ENCODE measurements at places on chromosomes 7 and 10. TPM values are rescaled to one million over a fixed set of nuclear protein-coding genes. Genes with fewer than 3 reads are reported as not detected.

- DNase-seq = no peak
- no peaks in the 10 kb centered on the region for H3K27me3 ChIP-seq
- peak overlapping the region; percentile 35 for H3K4me3 ChIP-seq
- peaks cover 18% of the 10 kb centered on the region for H3K4me1 ChIP-seq
Measured at GRCh38 chr10:11005725-11006427, 11.8 kb upstream of the CELF2 start.

The ELN gene
- total RNA-seq = 142 TPM

The CHAT gene
- total RNA-seq = not detected

The TEX36 gene
- total RNA-seq = not detected

The HHEX gene
- 3.6 TPM for total RNA-seq

GRCh38 chr10:95474228-95475002, 86.8 kb downstream of the SORBS1 start:
- DNase-seq = peak; percentile 65
- H3K4me3 ChIP-seq = no peak overlapping the region
- H3K27ac ChIP-seq = peak overlapping the region; percentile 60
- peaks cover 45% of the 10 kb centered on the region for H3K4me1 ChIP-seq
- no peaks in the 10 kb centered on the region for H3K27me3 ChIP-seq
- H3K36me3 ChIP-seq = no peaks in the 10 kb centered on the region

DNA sequence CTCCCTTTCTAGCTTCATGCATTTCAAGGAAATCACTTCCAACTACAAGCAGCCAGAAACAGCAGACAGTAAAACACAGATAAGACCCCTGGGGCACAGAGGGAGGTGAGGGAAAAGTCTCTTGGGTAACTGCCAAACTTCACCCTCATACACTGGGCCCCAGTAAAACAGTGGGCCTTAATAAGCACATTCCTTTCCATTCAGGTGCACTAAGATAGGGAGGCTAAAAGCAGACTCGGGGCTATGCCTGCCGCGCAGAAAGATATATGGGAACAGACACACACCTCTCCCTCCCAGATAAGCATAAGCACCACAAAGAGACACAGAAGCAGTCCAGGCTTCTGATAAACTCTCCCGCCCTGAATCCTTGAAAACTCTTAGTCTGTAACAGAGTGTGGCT, 117.0 kb downstream of the TYW1B start:
- H3K4me3 ChIP-seq = no peak overlapping the region
- H3K36me3 ChIP-seq = no peaks in the 10 kb centered on the region
- no peaks in the 10 kb centered on the region for H3K27me3 ChIP-seq

The MAP3K8 gene
- total RNA-seq = 4.1 TPM

- H3K4me1 ChIP-seq = peaks cover 33% of the 10 kb centered on the region
- H3K36me3 ChIP-seq = no peaks in the 10 kb centered on the region
Measured at GRCh38 chr10:119207713-119208552, 562 bp downstream of the GRK5 start.

DNA sequence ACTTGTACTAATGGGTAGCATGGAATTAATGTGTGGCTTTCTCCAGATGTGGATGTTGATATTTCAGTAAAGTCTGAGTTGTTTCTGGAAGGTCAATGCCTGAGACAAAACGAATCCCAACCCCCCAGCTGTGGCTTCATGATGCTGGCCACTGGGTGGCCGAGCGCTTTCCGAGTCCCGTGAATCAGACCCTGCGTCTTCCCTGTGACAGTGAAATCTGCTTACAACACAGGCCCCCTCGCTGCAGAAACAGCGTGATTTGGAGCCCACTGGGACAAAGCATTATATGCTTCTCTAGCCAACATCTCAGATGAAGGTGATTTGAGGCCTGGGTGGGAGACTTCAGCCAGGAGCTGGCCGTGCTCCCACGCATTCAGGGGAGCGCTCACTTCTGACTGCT, 124.7 kb downstream of the WDR37 start:
- H3K4me1 ChIP-seq = no peaks in the 10 kb centered on the region
- H3K27me3 ChIP-seq = peaks cover 6% of the 10 kb centered on the region
- H3K36me3 ChIP-seq = no peaks in the 10 kb centered on the region
- H3K27ac ChIP-seq = no peak overlapping the region
- no peak overlapping the region for H3K4me3 ChIP-seq

The DNAAF5 gene
- total RNA-seq = 14.3 TPM

DNA sequence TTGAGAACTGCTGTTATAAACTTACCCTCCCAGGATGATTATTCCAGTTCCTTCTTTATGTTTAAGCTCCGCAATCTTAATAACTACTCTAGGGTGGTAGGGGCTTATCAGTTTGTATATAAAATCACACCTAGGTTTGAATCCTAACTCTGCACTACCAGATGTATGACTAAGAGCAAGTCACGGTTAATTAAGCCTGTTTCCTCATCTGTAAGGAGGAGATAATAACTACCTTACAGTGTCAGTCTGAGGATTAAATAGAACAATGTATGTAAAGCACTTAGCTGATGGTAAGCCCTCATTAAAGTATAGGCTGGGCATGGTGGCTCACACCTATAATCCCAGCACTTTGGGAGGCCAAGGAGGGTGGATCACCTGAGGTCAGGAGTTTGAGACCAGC, 9.2 kb downstream of the DNA2 start:
- H3K4me3 ChIP-seq = no peak overlapping the region
- H3K4me1 ChIP-seq = no peaks in the 10 kb centered on the region
- H3K27ac ChIP-seq = no peak overlapping the region
- H3K36me3 ChIP-seq = peaks cover 20% of the 10 kb centered on the region
- H3K27me3 ChIP-seq = no peaks in the 10 kb centered on the region

DNA sequence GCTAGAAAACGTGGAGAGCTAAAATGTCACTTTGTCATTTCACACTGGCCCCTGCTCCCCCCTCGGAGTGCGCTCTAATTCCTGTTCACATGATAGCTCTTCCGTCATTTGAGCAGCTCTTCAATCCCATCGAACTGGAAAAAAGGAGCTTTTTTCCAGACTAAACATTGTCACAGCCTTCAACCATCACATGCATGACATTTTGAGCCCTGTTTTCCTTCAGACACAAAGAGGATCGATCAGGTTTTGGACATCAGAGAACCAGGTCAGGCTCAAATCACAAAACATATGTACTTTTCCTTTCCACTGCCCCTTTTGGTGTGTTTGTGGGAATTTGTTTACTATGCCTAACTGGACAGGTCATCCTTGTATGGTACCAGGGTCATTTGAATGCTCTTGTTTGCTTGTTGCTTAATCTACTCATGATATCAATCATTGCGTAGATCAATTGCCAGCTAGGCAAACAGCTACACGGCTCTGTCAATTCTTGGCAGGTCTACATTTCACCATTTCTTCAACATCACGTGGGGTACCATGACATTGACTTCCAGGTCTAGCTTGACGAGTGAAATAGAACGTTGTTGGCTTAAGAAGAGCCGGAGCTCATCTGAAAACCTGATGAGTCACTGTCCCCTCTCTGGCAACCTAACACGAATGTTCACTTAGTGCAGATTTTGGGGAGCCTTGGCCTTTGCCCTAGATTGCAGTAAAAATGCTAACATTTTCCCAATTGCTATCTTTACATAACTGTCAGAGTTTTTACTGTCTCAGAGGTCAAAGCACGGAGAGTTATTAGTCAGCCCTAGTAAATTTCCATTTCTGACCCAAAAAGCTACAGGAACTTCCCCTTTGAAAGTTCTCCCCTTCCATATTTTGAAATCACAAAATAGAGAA, 87.3 kb downstream of the LYZL2 start:
- no peaks in the 10 kb centered on the region for H3K36me3 ChIP-seq
- no peak overlapping the region for H3K27ac ChIP-seq
- no peaks in the 10 kb centered on the region for H3K27me3 ChIP-seq
- DNase-seq = peak; percentile 16

The TDRD1 gene
- 0.13 TPM for total RNA-seq

The MUC12 gene
- total RNA-seq = 0.31 TPM

The ZNF804B gene
- total RNA-seq = under 0.01 TPM

- H3K27me3 ChIP-seq = no peaks in the 10 kb centered on the region
- no peak for DNase-seq
- peaks cover 16% of the 10 kb centered on the region for H3K4me1 ChIP-seq
- H3K36me3 ChIP-seq = no peaks in the 10 kb centered on the region
- H3K4me3 ChIP-seq = no peak overlapping the region
Measured at GRCh38 chr7:143325240-143325639, 9.3 kb downstream of the CLCN1 start.

GRCh38 chr7:40243076-40243475, 108.3 kb downstream of the SUGCT start:
- no peaks in the 10 kb centered on the region for H3K4me1 ChIP-seq
- no peaks in the 10 kb centered on the region for H3K27me3 ChIP-seq
- H3K4me3 ChIP-seq = no peak overlapping the region
- H3K27ac ChIP-seq = no peak overlapping the region

The HABP2 gene
- total RNA-seq = 0.04 TPM

The CPN1 gene
- 0.09 TPM for total RNA-seq

DNA sequence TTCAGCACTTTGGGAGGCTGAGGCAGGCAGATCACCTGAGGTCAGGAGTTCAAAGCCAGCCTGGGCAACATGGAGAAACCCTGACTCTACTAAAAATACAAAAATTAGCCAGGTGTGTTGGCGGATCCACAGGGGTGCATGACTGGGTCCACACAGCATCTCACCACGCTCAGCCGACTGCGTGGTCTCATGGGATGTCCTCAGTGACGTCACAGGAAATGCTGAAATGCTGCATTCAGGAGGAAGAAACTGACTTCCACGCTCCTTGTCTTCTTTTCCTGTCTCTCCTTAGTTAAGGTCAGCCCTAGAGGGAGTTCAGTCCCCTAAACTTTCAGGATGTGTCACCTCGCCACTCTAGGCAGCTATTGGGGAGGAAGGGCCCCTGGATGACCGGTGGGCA, 42.9 kb downstream of the XRCC2 start:
- no peaks in the 10 kb centered on the region for H3K36me3 ChIP-seq
- no peak for DNase-seq
- H3K27me3 ChIP-seq = no peaks in the 10 kb centered on the region

DNA sequence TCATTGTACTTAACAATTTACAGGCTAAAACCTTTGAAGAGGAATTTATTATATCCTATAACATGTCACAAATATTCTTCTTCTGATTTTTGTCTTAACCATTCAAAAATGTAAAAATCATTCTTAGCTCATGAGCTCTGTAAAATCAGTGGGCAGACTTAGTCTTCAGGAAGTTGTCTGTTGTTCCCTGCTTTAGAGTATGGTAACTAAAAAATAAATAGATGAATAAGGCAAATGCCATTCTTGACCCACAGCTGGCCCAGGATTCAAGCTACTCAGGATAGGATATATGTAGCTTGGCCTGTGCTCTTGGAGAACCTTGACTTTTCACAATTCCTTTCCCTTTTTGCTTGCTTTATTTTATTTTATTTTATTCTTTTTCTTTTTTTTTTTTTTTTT, 51.5 kb downstream of the LRRC4 start:
- no peak for DNase-seq
- H3K36me3 ChIP-seq = peaks cover 8% of the 10 kb centered on the region
- H3K4me3 ChIP-seq = no peak overlapping the region
- no peaks in the 10 kb centered on the region for H3K27me3 ChIP-seq
- no peak overlapping the region for H3K27ac ChIP-seq

GRCh38 chr7:55400191-55400590, 35.1 kb downstream of the LANCL2 start:
- DNase-seq = no peak
- peaks cover 11% of the 10 kb centered on the region for H3K36me3 ChIP-seq
- no peaks in the 10 kb centered on the region for H3K27me3 ChIP-seq
- H3K27ac ChIP-seq = no peak overlapping the region
- H3K4me1 ChIP-seq = no peaks in the 10 kb centered on the region

- no peak overlapping the region for H3K4me3 ChIP-seq
- no peaks in the 10 kb centered on the region for H3K27me3 ChIP-seq
- H3K27ac ChIP-seq = no peak overlapping the region
- DNase-seq = no peak
Measured at GRCh38 chr7:127865466-127865865, 165.8 kb downstream of the LRRC4 start.
